ENCODE measurements at places on chromosomes 12 and 14. TPM values are rescaled to one million over a fixed set of nuclear protein-coding genes. Genes with fewer than 3 reads are reported as not detected.

FAM186B gene
- total RNA-seq, result 1.1 TPM

ZC2HC1C gene
- total RNA-seq, result 9.5 TPM

VASH1 gene
- total RNA-seq, result 1.8 TPM

INHBC gene
- total RNA-seq, result not detected

PDE3A gene
- total RNA-seq, result 2.0 TPM

NELL2 gene
- total RNA-seq, result 0.80 TPM

PRIMA1 gene
- total RNA-seq, result not detected

C12orf54 gene
- not detected for total RNA-seq

PPP1R3E gene
- 5.0 TPM for total RNA-seq

GYS2 gene
- not detected for total RNA-seq

ACADS gene
- total RNA-seq, result 14.5 TPM

EEA1 gene
- total RNA-seq, result 11.9 TPM

RBM25 gene
- 53.2 TPM for total RNA-seq

HPD gene
- not detected for total RNA-seq

CLEC14A gene
- total RNA-seq, result not detected

GPRC5D gene
- not detected for total RNA-seq

AKAP5 gene
- total RNA-seq, result 0.58 TPM

ST8SIA1 gene
- not detected for total RNA-seq

Measured in PC-3 (cell line).